Hematopoietic multipotent progenitor cell treated with erythropoietin and hydrocortisone succinate and interleukin-3 and kit ligand, for 4 days (in vitro differentiated cells): ENCODE measurements at places on chromosomes 7 and 10.

GRCh38 chr10:71766717-71767419, 6.5 kb downstream of the VSIR start:
- DNase-seq: peak; percentile 87

GRCh38 chr7:209906-210305, 17.5 kb downstream of the FAM20C start:
- no peak for DNase-seq

GRCh38 chr10:75398200-75398691, 3.3 kb downstream of the ZNF503 start:
- no peak for DNase-seq

DNA sequence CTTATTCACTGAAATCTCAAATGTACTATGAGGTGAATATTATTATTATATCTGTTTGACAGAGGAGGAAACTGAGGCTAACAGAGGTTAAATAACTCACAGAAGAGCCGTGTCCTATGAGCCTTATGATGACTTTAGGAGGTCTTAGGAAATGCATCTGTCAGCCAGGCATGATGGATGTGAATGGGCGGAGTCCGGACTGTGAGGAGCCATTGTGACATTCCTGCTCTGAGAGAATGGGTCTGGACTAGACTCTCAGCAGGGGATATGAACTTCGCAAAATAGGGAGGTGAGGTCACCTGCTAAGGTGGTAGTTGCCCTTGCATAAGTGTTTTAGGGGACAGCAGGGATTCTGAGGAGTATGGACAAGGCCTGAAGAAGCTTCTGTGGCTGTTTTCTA, 153.6 kb downstream of the TMEM178B start:
- DNase-seq: no peak

DNA sequence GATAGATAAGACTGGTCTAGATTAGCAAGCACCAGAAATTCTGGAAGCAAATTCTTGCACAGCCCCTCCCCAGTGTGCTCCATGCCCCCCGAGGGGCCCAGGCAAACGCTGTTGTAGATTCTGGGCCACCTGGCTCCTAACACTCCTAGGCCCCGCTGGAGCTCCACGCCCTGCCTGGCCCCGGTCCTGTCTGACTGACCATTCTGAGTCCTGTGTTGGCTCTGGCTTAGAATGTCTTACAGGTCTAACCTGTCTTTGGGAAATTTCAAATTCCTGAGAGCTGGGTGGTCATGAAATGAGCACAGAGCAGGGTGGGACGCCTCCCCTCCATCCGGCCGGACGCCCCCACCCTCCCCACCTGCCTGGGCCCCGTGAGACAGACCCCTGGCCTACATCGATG, 12.6 kb upstream of the OPALIN start:
- no peak for DNase-seq

- no peak for DNase-seq
These were observed 19.2 kb downstream of the CFAP70 start for GRCh38 chr10:73339436-73339835.

DNA sequence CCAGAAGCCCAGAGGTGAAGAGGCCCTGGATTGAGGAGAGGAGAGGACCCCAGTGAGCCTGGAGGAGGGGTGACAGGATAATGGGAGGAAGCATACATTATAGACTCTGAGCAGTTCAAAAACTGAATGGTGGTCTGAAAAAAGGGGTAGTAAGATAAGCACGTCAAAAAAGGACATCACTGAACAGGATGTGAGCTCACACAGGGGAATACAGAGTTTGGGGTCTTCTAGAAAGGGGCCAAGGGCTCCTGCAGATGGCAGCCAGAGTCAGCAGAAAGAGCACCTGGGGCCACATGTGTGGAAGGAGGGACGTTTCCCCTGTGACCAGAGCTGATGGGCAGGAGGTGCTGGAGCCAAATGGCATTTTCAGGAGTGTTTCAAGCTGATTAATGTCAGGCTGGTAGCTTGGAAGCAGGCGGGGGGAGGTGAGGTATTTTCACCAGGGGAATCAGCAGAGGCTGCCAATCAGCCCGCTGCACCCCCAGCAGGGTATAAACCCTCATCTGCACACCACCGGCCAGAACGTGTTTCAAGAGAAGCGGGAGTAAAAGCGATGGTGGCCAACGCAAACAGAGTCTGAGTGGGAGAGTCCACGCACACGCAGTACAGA, 85.8 kb downstream of the TNS3 start:
- DNase-seq: peak; percentile 58

GRCh38 chr10:1626835-1627234, 110.5 kb downstream of the ADARB2 start:
- DNase-seq: no peak

DNA sequence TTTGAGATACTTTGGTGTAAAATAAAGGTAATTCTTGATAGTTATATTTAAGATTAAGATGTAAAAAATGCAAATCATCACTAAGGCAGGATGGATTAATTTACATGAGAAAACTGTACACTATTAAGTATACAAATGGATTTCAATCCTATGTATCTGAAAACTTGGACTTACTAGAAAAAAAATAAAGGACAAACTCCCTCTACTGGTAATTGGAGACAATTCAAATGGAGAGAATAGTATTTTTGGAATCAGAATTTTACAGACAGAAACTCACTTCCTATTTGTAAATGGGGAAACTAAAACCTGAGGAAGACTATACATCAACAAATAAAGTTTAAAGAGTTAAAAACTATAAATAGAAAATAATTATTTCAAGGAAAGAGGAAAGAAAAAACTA, 62.6 kb downstream of the CUL2 start:
- DNase-seq: peak; percentile 54

- DNase-seq: no peak
These were observed 89.8 kb upstream of the LRRTM3 start for GRCh38 chr10:66836057-66836456.

- DNase-seq: no peak
These were observed 15.6 kb downstream of the NACAD start for GRCh38 chr7:45073031-45073785.
